Activated CD4-positive, alpha-beta T cell treated with anti-CD3 and anti-CD28 coated beads for 1 hour (primary cell): ENCODE measurements at places on chromosomes 5 and 9.

DNA sequence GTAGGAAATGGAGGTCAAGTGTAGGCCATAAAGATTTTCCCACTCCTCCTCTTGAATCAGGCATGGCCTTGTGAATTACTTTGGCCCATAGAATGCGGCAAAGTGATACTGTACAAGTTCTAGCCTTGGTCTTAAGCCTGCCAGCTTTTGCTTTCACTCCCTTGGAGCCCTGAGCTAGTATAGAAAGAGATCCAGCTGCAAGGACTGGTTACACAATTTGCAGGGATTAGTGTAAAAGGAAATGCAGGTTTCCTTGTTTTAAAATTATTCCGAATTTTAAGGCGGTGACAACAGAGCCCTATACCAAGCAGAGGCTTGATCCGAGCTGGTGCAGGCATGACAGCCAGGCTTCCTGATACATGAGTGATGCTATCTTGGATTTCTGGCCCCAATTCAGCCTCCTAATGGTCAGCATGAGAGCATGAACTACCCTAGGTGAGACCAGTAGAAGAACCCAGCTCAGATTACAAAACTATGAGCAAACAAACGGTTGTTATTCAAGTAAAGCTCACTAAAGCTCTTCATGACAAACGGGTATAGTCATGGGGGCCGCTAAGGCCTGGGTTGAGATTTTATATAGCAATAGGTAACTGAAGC lies 257.9 kb downstream of the DOCK8 start:
- DNase-seq: no peak

GRCh38 chr5:159179529-159180305 lies 29.6 kb downstream of the RNF145 start:
- DNase-seq: no peak

DNA sequence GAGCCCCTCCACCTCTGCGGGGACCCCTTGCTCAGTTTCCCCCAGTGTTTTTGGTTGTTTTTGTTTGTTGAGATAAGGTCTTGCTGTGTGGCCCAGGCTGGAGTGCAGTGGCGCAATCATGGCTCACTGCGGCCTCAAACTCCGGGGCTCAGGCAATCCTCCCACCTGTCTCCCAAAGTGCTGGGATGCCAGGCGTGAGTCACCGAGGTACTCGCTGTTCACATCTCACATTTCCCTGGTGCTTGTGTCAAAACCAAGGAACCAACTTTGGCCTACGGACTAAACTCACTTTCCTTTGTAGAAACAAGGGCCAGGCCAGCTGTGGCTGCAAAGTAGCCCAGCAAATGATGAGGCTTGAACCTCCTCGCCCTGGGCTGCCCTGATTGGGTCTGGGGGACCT lies 9.7 kb upstream of the AJM1 start:
- no peak for DNase-seq

- DNase-seq: no peak
Observed at GRCh38 chr9:116842658-116843057, 155.6 kb downstream of the TRIM32 start.

- no peak for DNase-seq
Observed at GRCh38 chr9:38671748-38672147, 48.2 kb downstream of the FAM240B start.

GRCh38 chr5:143447983-143448382 lies 44.5 kb upstream of the NR3C1 start:
- no peak for DNase-seq

DNA sequence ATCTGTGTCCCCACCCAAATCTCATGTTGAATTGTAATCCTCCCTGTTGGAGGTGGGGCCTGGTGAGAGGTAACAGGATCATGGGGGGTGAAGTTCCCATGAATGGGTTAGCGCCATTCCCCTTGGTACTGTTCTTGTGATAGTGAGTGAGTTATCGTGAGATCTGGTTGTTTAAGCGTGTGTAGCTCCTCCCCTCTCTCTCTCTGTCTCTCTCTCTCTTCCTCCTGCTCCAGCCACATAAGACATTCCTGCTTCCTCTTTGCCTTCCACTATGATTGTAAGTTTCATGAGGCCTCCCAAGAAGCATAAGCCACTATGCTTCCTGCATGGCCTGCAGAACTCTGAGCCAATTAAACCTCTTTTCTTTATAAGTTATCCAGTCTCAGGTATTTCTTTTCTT lies 28.8 kb downstream of the C5orf15 start:
- no peak for DNase-seq

GRCh38 chr9:708182-708550 lies 133.3 kb upstream of the DMRT1 start:
- DNase-seq: no peak

GRCh38 chr9:134751622-134752021 lies 110.0 kb downstream of the COL5A1 start:
- no peak for DNase-seq

- no peak for DNase-seq
Observed at GRCh38 chr9:26694381-26695297, 198.0 kb downstream of the CAAP1 start.

- DNase-seq: no peak
Observed at GRCh38 chr9:20643660-20644059, 21.4 kb upstream of the MLLT3 start.

- DNase-seq: no peak
Observed at GRCh38 chr9:36959681-36960574, 74.1 kb downstream of the PAX5 start.

GRCh38 chr9:31671011-31671410 lies 713.4 kb upstream of the ACO1 start:
- DNase-seq: no peak

DNA sequence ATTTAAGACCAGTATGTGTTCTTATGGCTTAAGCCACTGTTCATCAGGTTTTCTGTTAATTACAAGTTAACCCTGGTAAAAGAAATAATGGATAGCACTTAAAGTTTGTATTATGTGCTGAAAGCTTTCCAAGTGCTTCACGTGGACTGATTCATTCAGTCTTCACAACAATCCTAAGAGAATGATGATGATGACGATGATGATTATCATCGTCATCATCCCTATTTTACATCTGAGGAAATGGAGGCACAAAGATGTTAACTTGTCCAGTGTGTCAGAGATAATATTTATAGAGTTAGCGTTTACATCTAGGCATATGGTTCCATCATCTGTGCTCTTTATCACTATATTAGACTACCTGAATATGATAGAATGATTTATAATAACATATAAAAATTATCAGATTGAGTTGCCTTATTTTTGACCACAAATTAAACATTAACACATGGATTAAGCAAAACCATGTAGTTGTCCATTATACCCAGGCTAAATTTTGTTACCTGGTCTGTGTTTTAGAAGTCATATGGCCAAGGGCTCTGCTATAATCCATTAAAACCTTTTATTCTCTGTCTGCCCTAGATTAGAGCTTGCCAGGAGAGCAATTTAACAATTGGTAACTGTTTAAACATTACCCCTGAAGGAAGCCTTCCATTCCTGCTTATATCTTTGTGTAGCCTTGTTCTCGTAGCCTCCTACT lies 102.3 kb upstream of the MAP3K1 start:
- DNase-seq: no peak

DNA sequence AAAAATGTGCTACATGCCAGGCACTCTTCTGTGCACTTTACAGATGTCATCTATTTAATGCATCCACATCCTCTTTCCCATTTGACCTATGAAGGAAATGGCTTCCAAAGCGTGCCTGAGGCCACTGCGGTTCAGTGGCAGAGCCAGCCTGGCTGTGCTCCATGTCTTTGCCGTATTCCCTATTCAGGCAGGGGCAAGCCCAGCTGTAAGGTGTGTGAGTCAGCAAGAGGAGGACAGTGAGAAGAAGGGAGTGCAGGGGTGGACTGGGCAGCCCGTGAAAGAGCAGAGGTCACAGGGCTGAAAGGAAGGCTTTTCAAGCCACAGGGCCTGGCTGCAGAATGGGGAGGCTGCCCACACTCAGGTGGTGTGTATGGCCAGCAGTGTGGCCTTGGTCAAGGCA lies 91.7 kb downstream of the HRH2 start:
- DNase-seq: no peak

DNA sequence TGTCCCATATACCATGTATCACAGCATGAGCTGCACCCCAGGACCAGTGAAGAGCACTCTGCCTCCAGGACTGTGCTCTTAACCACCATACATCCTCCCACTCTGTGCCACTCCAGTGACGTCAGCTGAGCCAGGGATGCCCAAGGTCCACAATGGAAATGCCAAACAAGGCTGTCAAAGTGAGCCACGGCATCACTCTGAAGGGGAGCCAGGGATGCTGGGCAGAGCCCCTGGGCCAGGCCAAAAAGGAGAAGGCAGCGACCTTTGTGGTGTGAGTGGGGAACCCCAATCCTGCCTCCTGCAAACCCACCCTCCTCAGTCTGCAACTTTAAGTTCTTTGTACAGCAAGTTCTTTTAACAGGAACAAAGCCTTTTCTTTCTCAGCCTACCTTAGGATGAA lies 242.7 kb downstream of the SYK start:
- DNase-seq: no peak

DNA sequence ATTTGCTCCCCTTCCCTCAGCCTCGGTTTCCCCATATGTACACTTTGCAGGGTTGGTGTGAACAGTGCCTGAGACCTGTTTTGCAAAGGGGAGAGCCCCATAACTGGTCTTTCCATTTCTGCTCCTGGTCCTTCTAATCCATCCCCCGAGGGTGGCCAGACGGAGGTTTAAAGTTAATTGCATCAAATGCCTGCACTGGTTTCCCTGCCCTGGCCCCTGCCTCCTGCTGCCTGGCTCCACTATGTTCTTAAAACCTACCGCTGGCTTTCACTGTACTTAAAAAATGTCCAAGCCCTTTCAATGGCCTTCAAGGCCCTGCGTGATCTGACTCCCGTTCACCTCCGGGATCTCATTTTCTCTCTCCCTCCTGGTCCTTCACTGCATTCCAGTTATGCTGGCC lies 183.0 kb downstream of the RGS3 start:
- DNase-seq: no peak

DNA sequence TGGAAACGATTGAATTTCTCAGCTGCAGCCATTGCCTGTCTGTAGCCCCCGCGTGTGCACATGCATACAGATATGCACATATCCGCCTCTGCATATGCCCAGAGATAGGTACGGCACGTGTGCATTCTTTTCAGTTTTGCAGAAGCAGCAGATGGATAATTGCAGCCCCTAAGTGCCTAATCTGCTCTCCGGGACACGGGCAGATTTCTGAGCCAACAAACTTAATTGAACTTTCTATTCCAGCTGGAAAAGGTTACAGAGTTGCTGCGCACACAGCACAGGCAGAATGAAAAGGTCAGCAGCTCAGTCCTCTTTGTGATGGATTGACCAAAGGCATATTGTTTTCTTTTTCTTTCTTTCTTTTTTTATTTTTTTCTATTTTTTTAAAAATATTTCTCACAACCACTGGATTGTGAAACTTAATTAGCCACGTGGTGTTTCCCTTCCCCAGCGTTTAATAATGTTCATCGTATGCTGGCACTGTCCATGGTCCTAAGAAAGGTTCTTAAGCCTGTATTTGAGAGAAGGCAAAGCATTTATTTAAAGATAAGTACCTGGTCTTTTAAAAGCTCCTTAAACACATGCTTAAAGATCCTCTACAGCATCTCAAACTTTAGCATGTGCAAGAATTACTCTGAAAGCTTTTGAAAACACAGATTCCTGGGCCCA lies 270.2 kb upstream of the BRINP1 start:
- no peak for DNase-seq

- DNase-seq: no peak
Observed at GRCh38 chr5:142134331-142135010, 25.9 kb downstream of the NDFIP1 start.

GRCh38 chr5:67315082-67315989 lies 118.7 kb upstream of the CD180 start:
- no peak for DNase-seq

- no peak for DNase-seq
Observed at GRCh38 chr5:96492459-96493047, 59.5 kb upstream of the PCSK1 start.

DNA sequence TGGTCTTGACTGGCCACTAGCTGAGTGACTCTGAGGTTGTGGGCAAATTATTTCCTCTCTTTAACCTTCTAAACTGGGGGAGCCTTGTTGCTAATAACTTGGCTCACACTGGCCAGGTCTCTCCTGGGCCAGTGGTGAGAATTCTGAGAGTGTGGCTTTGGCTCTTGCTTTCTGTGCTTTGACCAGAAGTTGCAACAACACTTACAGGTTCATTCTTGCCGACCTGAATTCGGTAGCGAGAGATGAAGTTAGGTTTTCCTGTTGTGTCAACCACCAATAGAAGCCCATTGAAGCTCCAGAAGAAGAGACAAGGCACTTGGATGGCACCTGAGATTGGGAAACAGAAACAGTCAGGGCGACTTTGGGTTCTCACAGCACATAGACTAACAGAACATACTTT lies 19.8 kb downstream of the FAXDC2 start:
- no peak for DNase-seq

DNA sequence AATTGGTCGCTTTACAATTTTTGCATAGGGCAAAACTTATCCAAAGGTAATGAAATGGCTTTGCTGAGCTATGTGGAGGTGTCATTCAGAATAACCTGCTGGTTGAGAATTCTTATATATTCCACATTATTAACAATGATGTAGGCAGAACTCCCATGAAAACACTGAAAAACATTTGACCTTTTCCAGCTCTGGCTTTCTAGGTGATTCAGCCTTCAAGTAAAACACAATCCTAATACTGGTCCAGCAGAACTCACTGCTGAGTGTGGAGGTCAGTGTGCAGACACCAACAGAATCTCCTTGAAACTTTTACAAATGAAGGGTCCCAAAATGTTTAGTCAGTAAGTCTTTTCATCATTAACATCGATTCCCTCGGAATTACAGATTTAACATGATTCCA lies 162.0 kb upstream of the EFNA5 start:
- no peak for DNase-seq

- no peak for DNase-seq
Observed at GRCh38 chr9:126833710-126834345, 26.6 kb upstream of the ZBTB34 start.

DNA sequence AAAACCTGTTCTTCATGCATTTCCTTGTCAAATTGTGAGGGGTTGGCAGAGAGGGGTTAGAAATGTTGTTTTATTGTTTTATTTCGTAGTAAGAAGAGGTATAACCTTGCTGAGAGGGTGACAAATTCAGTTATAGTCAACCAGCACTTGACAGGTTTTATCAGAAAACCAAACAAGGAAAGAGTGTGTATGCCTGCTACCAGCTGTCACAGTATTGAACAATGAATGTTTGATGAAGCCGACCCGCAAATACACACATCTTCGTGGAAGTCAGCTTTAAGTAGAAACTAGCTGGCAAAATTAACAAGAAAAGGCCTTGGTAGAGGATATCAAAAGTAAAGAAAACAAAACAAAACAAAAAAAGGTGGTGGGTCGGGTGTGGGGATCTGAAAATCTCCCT lies 214.6 kb upstream of the TLE4 start:
- no peak for DNase-seq

DNA sequence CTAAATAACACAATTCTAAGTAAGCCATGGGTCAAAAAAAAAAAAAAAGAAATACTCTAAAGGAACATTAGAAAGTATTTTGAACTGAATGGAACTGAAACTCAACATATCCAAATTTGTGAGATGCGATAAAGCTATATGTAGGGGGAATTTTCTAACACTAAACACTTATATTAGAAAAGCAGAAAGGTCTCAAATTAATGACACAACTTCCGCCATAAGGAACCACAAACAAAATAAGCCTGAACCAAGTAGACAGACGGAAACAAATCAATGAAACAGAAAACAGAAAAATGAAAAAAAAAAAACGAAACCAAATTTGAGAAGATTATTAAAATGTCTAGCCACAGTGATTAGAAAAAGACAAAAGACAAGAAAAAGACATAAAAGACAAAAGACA lies 39.9 kb downstream of the ADAMTS6 start:
- no peak for DNase-seq
